ENCODE measurements at places on chromosomes 6 and 20.
A peak's percentile ranks its signal among the peaks of the same experiment; 100 is the strongest.

DNA sequence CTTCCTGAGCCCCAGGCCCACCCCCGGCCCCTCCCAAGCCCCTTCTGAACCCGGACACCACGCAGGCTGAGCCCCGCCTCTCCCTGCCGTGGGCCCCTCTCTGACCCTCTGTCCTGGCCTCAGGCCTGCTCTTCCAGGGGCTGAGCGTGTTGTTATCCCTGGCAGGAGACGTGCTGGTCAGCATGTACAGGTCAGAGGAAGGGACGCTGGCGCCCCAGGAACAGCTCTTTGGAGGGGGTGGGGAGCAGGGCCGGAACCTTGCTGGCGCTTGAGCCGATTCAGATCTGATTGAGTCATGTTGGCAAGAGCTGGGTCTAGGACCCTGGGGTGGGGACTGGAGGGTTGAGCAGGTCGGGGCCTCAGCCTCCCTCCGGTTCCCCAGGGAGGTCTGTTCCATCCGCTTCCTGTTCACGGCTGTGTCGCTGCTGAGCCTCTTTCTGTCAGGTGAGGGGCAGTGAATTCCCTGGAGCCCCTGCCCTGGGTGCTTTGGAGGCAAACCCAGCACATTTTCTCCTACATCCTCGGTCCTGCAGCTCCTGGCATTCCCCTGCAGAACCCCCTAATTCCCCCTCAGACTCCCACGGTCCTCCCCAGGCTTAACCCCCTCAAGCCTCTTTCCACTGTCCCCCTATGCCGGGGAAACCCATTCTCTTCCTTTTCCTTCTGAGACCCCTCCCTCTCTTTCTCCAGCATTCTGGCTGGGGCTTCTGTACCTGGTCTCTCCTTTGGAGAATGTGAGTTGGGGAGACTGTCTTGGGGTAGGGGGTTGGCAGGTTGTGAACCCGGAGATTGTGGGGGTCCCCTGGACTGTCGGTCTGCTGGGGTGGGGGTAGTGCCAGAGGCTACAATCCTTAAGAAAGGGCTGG is 2.0 kb downstream of the SPAG4 start:
- DNase-seq, result peak; percentile 52

- no peak for DNase-seq
Observed at GRCh38 chr6:166904101-166904746, 52.1 kb downstream of the RNASET2 start.

DNA sequence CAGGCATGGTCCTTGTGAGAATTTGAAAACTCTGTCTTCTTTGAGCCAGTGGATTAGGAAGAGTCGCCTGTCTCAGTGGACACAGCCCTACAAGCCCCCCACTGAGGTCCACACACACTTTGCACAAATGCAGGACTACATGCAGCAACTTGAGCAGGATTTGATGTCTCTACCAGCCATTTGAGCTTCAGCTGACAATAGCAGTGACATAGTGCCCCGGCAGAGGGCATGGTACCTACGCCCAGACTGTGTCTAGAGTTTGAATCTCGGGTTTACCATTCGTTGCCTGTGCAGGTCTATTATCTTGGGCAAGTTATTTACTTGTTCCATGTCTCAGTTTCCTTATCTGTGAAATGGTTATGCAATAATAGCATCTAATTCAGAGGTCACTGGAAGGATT is 580.1 kb downstream of the TFAP2B start:
- DNase-seq, result no peak

DNA sequence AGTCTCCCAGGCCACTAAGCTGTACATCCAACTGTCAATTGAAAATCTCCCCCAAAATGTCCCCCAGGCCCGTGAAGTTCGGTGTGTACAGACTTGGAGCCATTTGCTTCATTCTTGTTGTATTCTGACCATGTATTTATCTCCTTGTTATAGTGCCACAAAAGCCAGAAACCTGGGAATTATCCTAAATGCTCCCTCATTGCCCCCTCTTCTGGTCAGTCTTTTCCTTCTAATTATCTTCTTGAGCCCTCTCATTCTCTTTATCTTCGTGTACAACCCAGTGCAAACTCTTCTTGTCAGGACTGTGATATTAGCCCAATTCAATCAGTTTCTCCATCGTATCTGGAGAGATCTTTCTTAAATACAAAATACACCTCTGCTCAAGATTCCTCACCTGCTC is 64.7 kb downstream of the RFX6 start:
- DNase-seq, result no peak

GRCh38 chr6:158040804-158041347 is 59.2 kb downstream of the SYNJ2 start:
- no peak for DNase-seq

GRCh38 chr6:36367743-36368142 is 19.7 kb downstream of the ETV7 start:
- DNase-seq, result no peak

DNA sequence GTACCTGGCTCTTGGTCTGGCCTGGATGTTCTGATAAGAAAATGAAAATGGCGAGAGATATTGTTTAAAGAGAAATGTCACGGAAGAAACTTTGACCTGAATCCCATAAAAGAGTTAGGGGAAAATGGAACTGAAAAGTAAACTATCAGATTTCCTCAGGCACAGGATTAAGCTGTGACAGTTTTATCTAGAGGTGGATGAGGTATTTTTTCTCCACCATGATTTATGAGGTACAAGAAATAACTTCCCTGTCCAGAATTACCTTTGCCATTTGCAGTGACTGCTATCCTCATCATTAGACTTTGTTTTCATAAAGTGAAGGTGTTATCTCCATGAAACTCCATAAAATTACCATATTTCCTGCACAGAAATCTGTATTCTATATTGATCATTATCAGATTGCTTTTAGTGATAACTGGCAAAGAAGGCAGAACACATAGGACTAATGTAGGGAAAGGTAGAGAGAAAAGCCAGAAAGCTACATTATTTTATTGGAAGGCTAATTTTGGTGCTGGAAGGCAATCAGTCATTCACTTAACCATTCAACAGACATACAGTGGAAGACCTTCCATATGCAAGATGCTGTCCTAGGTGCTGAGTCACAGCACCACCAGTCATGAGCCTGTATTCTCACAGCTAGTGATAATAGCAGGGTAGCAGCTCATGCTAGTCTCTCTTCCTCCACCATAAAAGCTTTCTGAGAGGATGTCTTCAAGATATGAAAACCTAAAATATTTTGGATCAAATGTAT is 427.3 kb upstream of the CITED2 start:
- no peak for DNase-seq

GRCh38 chr6:20564777-20565176 is 30.5 kb downstream of the CDKAL1 start:
- no peak for DNase-seq

DNA sequence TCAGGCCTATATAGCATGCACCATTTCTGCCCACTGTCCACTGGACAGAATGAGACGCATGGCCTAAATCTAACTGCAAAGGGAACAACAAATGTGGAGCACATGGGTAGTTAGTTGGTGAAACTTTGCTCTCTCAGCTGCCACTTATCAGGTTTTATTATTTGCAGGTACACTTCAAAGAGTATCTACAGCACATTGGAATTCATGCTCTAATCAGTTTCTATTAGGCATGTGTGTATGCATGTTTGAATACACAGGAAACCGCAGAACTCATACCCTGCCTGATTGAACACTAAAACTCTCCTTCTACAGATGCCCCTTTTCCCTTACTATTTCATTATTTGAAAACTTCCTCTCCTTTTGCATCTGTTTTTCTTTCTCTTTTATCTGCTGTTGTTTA is 97.4 kb upstream of the HSF2 start:
- DNase-seq, result no peak

DNA sequence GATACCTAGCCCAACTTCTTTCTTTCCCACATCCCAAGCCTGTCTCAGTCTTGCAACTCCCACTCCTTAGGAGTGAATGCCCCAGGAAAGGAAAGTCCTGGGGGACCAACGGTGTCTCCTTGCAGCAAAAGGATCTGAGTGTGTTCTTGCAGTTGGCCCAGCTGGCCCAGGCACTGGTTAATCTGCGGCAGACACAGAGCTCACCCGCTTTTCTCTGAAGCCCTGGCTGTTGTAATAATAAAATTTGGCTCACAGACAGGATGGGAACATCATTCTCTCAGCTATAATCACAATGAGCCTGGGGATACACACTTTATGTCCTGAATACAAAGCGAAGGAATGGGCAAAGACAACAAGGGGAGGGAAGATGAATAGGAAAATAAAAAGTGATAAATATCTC is 287.0 kb upstream of the PRND start:
- no peak for DNase-seq

DNA sequence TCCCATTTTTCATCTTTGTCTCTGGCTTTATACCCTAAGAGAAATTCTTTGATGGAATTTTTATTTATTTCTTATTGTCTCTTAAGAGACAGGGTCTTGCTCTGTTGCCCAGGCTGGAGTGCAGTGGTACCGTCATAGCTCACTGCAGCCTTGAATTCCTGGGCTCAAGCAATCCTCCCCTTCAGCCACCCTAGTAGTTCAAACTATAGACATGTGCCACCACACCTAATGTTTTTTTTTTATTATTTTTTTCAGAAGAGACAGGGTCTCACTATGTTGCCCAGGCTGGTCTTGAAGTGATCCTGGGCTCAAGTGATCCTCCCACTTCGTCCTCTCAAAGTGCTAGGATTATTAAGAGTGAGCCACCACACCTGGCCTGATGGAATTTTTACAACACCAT is 40.5 kb downstream of the FKBP5 start:
- DNase-seq, result no peak

DNA sequence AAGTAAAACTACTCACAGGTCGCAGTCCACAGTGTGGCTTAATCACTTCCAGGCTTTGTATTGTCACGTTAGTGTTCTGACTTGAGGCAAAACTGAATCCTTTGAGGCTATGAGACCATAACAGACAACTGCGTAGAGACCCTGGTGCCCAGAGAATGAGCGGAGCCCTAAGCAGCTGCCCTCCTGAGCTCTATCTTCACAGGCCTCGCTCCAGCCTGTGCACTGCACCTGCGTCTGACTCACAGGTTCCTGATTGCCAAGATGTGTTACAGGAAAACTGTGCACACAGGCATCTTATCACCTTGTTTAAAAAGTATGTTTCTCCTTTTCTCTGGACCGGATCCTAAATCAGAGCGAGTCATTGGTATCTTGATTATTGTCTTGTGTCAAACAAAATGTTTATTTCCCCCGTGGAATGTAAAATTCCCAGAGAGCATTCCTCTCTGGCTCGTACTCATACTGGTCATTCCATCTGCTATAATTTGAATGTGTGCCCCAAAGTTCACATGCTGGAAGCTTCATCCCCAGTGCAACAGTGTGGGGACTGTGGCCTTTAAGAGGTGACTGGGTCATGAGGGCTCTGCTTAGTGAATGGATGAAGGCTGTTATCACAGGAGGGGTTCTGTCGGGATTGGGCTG is 25.7 kb downstream of the PRR18 start:
- no peak for DNase-seq

- no peak for DNase-seq
Observed at GRCh38 chr20:33570743-33571142, 80.8 kb downstream of the CBFA2T2 start.

DNA sequence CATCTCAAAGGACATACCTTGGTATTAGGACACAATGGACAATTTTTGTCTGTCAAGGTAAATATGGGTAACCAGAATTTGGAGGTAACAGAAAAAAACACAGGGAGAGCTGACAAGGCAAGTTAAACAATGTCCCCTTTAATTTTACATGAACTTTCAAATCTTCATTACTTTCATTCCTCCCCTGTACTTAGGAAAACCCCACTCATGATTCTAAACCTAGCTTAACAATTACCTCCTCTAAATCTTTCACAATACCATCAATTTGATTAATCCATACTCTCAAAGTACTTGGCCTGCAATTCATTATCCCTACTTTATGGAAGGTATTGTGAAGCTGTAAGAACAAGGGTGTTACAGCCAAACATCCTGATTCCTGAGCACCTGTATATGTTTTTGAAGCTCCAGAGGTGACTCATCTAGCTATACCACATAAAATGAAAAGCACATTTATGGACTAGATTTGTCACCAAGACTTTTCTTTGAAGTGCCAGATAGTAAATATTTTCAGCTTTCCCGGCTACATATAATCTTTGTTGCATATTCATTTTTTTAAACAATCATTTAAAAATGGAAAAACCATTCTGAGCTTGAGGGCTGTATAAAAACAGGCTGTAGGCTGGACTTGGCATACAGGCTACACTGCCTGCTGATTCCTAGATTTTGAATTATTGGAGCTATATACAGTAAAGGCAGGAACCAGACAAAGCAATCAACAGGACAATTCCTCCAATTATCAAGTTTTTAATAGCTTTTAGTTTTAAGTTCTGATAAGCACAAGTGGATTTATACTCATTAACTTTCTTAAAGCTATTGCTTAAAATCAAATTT is 22.9 kb downstream of the DEK start:
- DNase-seq, result no peak

DNA sequence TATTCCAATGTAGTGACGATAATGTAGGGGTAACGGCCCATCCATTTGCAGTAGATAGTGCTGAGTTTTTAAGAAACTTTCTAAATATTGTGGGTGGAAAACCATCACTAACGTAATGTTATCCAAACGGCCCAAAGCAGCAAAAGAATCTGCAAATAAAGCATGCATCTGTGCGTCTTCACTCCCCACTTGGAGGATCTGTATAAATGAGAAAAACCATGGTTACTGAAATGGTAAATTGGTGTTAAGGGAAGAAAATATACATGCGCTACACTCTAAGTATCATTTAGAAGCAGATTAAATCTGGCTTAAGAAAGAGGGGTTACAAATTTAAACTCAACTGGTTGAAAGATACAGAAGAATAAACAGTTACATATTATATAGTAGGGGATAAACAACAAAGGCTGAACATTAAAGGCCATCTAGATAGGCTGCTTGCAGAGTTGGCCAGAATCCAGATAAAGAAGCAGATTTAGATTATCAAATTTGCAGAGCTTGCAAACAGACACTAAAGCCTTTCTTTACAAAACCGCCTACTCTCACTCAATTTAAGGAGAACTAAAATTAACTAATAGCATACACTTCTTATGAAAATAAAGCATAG is 93.3 kb downstream of the SESN1 start:
- no peak for DNase-seq

- DNase-seq, result no peak
Observed at GRCh38 chr6:105561486-105561885, 158.6 kb upstream of the PREP start.

DNA sequence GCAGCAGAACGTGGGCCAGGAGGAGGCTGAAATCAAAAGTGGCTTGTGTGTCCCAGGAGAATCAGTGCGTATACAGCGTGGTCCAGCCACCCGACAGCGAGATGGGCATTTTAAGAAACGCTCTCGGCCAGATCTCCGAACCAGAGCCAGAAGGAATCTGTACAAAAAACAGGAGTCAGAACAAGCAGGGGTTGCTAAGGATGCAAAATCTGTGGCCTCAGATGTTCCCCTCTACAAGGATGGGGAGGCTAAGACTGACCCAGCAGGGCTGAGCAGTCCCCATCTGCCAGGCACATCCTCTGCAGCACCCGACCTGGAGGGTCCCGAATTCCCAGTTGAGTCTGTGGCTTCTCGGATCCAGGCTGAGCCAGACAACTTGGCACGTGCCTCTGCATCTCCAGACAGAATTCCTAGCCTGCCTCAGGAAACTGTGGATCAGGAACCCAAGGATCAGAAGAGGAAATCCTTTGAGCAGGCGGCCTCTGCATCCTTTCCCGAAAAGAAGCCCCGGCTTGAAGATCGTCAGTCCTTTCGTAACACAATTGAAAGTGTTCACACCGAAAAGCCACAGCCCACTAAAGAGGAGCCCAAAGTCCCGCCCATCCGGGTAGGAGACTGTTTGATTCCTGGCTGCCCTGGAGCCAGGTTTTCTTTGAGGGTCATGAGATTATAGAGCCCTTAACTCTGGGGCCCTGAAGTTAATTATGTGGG is 75.3 kb downstream of the ASXL1 start:
- DNase-seq, result no peak

GRCh38 chr20:63290677-63291472 is 2.1 kb upstream of the COL20A1 start:
- DNase-seq, result peak; percentile 66

- DNase-seq, result no peak
Observed at GRCh38 chr20:49814057-49814694, 1.5 kb downstream of the SLC9A8 start.
